Activated naive CD8-positive, alpha-beta T cell treated with anti-CD3 and anti-CD28 coated beads, Interleukin-2, amount 50 U/mL, for 24 hours (primary cell): ENCODE measurements at places on chromosomes 16 and 17.

DNA sequence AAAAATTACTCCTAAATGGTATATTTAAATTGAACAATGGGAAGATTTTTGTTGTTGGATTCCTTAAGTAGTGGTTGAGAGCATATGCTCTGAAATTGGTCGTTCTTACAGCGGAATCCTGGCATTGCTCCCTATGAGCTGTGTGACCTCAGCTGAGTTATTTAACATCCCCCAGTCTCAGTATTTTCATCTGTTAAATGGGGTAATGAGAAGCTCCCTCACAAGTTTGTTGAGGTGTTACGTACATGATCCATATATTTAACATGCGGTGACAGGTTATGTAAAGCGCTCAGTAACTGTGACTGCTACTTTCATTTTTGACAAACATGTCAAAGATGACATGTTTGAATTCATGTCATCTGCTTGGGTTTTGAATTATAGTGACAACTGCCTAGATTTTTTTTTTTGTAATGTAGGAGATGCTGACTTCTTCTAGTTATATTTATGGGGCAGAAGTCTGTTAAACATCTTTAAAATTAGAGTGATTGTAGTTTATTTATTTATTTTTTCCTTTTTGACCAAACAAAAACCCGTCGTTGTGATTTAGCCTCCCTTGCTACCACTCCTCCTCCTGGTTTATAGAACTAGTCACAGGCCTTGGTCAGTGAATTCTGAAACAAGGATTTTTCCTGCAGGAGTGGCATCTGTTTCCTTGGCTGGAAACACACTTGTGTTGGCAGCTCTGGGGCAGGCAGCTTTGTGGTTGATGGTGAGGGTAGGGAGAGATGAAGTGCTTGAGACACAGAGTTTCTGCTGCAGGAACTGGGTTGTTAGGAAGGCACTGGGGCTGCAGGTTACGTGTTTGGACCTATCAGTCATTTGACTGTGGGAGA lies 268.8 kb downstream of the SNX29 start:
- DNase-seq, result no peak

GRCh38 chr17:45101546-45101882 lies 30.8 kb downstream of the PLCD3 start:
- DNase-seq, result no peak

GRCh38 chr17:38562903-38563302 lies 42.8 kb downstream of the SRCIN1 start:
- no peak for DNase-seq

DNA sequence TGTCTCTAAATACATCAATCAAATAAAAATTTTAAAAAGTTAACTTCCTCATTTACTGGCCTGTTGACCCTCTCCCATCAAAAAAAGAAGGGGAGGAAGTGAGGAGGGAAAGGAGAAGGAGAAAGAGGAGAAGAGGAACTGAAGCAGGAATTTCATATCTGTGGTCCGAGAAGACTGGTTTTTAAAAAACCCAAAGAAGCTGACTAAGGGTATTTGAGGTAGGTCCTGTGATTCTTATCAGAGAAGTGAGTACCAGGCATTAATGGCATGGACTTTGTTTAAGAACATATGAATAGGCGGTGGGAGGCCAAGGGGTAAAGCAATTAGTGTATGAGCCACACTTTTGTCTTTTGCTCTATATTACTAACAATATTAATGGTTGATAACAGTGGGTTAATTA lies 2.0 kb downstream of the SLC46A1 start:
- DNase-seq, result no peak

DNA sequence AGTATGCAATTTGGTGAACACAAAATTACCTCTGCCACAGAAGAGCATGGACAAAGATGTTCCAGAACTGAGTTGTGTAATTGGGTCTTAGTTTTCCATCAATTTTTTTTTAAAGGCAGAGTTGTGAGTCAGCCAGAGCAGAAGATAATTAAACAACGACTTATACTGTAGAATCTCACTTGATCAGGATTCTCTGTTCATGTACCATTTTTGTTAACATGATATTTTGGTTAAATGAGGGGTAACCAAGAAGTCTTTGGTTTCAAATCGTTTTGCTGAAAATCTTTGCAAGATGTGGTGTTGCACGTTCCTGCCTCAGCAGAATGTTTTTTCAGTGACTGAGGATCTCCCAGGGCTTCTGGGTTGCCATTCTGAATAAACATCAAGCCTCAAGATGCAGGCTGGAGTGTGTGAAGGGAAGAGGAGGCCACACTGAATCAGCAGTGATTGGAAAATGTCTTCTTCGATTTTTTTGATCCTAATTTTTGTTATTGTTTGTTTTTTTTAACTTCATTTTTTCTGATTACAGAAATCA lies 232.6 kb upstream of the IRX3 start:
- DNase-seq, result no peak

DNA sequence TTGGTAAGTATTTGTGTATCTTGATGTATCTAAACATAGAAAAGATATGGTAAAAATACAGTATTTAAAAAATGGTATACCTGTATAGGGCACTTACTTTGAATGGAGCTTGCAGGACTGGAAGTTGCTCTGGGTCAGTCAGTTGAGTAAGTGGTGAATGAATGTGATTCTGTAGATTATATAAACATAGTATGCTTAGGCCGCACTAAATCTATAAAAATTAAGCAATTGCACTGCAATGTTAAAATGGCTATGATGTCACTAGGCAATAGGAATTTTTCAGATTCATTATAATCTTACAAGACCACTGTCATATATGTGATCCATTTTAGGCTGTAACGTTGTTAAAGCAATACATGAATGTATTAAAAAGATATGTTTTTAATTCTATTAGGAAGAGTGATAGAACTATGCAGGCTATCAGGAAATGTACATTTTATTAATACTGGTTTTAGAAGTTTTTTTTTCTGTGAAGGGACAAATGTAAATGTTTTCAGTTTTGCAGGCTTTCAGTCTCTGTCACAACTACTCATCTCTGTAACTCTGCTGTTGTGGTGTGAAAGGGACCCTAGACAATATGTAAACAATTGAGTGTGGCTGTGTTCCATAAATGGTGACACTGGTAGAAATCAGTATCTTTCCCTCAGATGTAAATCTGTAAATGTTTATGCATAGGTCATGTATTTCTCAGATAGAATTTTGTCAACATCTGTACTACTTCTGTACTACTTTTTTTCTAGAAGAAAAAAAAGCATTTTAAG lies 10.5 kb downstream of the CBFB start:
- DNase-seq, result no peak

- DNase-seq, result peak; percentile 70
Measured at GRCh38 chr16:24013864-24014645, 178.3 kb downstream of the PRKCB start.

- no peak for DNase-seq
Measured at GRCh38 chr17:67605256-67605912, 112.4 kb upstream of the NOL11 start.

DNA sequence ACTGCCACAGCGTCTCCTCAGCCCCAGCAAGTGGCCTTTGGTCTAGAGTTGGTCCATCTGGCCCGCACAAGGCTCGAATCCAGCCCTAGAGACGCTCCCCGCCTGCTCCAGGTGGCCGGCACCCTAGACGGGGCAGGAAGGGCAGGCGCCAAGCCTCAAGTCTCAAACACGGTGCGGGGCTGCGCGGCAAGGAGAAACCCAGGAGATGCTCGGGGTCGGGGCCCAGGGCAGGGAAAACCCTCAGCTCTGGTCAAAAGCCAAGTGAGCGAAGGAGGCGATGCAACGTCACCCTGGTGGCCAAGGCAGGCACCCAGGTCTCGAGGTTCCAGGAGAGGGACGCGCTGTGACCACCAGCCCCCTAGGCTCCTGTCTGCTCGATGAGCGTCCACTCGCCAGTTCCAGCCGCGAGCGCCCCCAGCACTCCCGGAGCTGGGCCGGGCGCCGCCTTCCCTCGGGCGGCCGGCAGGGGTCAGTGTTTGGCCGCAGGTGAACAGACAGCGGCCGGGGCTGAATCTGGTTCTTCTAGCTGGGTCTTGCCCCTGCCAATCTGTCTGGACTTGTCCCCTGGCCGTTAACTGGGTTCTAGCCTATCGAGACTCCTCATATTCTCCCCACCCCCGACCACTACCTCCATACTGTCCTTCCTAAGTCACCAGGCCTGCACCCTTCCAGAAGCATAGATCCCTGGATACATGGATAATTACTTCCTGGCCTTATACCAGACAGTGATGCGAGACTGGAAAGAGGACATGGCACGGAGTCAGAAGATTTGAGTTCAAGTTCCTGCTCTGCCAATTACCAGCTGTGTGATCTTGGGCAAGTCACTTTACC lies 44.0 kb downstream of the PRAC1 start:
- DNase-seq, result peak; percentile 81

GRCh38 chr17:17902877-17903276 lies 66.1 kb upstream of the SREBF1 start:
- no peak for DNase-seq
